ENCODE measurements at places on chromosomes 1 and 21.
A peak's percentile ranks its signal among the peaks of the same experiment; 100 is the strongest.

DNA sequence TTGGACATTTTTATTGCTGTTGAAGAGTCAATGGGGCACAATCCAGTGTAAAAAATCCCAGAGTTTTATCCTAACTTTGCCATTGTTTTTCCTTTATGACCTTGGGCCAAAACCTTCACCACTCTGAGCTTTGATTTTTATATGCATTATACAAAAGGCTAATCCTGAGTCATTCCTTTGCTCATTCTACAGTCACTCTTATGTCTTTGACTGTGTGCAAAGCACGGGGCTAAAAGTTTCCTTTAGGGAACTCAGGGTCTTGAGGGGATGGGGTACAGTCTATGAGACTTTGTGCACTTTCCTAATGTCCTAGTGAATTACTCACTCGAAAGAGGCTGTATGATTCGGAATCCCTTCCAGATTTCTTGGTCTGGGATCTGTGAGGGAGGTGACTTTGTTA, 543.2 kb upstream of the CAMK1G start:
- DNase-seq = no peak

DNA sequence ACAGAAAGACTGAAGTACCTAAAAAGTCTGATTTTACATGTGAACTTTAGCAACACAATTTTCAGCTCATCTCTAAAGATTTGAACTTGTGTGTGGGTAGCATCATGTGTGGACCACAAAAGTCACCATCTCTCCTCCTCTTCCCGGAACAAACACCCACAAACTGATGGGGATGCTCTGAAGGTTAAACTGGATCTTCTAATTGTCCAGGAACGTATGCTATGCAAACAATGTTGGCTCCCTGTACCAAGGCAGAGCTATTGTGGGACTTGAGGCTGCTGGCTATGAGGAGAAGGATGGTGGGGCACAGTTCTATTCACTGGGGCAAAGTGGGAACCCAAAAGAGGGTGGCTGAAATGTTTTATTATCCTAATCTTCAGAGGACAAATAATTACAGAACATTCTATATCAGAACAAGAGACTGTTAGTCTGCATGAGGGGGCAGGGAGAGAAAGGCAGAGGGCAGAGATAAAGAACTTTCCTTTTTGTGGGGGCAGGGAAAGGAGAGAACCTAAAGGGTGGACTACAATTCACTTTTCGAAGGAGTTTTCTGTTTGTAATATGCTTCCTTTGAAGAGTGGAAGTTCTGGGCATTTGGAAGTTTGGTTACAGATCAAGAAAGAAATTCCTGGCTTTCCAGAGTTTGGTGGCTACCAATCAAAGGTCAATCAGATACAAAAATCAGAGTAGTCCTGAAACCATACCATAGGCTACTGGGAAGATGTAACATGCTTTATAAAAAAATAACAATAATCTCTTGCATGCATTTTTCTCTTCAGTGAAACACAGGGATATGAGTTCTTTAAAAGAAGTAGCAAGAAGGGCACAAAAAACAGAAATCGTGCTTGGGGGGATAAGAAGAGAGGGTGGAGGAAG, 62.9 kb downstream of the GADD45A start:
- DNase-seq = no peak

DNA sequence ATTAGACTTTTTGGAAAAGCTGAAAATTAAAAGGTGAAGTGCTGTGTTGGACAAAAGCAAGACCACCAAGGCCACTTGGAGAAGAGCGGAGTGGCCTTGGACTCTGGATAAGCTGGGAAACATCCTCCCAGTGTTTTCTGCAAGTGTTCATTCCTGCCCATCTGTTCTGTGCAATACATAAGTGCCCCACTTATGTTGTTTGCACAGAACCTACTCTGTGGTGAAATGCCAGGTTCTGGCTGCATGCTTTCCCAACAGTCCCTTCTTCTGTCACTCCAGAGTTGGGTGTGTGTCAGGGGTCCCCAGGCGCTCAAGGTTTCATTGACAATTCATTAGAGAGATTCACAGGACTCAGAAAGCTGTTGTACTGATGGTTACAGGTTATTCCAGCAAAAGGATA, 30.3 kb downstream of the NHLH2 start:
- DNase-seq = no peak

GRCh38 chr1:7587108-7587772, 183.9 kb upstream of the VAMP3 start:
- DNase-seq = no peak

DNA sequence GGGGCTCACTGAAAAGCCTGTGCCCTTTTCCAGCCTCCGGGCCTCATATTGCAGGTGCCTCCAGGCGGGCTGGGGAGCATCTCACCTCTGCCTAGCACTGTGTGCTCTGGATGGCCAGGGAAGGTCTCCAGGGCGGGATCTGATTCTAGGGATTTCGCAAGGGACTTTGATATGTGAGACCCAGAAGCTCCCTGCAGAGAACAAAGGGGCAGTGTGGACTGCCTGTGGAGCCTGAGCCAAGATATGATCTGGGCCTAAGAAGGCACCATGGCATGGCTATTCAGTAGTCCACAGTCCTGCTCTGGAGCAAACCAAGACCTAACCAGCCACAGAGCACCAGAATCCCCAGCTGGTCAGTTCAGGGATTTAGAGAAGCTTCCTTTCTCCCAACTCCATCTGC, 157.2 kb downstream of the ST6GALNAC5 start:
- DNase-seq = no peak

DNA sequence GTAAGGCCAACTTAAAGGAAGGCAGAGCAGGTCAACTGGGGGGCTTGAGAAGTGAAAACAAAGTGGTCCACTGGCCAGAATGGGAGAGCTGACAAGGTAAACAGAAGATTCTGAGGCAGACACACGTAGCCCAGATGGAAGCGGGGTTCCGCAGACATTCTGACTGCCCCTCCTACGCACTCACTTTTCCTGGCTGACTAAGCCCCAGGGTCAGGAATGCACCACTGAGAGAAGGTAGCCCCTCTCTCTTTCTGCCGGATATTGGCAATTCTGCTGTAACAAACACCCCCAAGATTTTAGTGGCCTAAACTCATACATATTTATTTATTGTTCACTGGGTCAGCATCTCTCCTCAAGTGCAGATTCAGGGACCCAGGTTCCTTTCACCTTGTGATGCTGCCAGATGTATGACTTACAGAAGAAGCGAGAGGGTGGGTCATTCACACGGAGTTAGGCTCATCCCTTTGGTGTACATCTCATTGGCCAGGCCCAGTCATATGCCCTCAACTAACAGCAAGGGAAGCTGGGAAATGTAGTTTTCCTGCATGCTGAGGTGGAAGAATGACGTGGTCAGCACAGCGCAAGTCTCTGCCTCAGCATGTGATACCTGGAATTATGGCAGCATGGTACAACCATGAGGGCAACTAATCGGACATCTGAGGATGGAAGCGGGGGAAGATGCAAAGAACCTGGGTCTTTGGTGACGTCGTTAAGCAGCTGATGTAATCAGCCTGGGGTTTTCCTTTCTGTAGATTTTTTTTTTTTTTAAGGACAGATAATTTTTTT, 43.4 kb upstream of the MRPS6 start:
- peak; percentile 39 for DNase-seq

- DNase-seq = no peak
Observed at GRCh38 chr1:41661428-41662060, 177.1 kb upstream of the EDN2 start.

- no peak for DNase-seq
Observed at GRCh38 chr1:30900931-30901560, 7.5 kb downstream of the SDC3 start.

DNA sequence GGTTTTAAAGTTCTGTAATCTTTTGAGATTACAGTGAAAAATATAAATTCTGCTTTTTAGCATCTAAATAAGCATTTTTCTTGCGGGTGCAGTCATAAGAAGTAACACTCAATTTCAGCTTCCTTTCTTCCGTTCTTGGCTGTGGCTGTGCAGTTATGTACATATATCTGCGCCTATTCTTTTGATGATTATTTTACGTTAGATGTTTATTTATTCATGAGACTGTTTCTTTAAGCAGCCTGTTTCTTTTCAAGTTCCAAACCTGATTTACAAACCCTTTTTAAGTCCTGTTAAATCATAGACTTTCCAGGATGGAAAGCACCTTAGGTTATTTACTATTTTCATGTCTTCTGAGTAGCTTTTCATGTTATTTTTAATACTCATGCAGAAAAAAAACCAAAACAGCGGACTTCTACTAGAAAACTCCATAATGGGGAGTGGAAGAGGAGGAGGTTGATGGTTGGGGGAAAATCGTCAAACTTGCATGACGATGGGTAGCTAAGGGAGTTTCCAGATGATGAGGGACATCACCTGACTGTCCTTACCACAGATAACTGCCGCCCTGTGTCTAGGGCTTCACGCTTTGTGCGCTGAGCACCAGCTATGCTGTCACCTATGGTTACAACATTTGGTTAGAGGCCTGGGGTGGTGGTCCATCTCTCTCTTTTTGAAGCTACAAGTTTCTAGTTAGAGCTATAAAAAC, 2.6 kb downstream of the PRDM2 start:
- DNase-seq = no peak

DNA sequence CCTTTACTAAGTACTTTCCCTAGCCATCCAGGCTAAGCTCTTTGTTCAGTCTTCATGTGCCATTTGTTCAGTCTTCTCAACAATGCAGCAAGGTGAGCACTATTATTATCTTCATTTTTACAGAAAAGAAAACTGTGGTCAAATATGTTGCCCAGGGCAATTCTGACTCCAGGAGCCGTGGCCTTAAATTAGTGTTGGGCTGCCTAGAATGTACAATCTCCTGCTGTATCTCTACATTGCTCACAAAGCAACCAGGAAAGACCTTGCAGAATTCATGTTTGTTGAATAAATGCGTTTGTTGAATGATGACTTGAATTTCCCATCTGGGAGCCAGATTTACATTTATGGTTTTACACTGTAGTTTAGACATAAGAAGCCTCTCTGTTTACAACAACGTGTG, 14.2 kb downstream of the CD101 start:
- no peak for DNase-seq

DNA sequence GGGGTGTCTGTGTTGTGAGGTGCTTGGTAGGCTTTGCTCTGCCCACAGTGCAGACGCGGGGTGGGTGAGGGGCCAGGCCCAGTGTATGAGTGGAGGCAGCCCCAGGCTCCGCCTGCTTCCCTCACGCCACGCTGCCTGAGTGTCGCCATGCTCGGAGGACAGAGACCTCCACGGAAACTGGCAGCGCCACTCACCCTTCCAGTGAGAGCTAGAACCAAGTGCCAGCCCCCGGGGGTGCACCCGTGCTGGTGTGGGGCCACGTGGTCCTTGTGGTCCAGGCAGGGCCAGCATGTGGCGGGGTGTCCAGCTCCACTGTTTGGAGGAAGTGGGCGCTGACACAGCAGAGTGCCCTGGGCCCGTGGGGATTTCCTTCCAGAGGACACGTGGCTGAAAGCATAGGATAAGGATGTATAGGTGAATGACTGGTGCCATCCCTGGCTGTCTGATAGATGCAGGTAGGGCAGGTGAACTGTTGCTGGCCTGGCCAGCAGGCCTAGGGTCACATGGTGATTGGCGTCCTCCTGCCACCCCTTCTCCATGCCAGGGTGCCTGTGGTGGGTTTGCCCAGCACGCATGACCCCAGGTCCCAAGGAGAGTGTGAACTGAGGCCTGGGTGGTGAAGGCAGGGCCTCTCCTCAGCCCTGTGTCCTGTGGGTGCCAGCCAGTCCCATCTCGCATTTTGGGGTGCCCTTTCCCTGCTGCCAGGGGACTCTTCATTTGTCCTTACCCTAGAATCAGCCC, 3.8 kb downstream of the LRRC3 start:
- no peak for DNase-seq

DNA sequence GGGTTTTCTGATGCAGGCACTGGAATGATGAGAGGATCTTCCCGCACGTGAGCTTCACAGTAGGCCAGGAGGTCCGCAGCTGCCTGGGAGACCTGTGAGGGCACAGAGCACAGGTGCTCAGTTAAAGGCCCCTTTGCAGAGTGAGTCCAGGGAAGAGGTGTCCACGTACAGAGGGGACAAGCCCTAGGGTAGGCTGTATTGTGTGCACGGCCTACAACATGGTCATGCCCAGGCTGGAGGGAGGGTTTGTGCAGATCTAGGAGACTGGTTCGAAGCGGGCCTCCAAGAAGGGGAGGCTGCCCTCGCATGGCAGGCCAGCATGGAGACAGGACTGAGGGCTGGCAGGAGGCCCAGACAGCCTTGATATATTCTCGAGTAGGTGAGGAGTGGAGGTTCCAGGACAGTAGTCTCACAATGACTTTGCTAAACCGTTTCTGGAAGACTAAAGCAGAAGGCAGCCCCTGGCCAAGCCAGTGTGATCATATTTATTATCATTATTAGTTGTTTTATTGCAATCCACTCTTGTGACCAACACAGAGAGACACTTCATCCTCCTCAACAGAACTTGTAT, 48.0 kb upstream of the B3GALNT2 start:
- no peak for DNase-seq

DNA sequence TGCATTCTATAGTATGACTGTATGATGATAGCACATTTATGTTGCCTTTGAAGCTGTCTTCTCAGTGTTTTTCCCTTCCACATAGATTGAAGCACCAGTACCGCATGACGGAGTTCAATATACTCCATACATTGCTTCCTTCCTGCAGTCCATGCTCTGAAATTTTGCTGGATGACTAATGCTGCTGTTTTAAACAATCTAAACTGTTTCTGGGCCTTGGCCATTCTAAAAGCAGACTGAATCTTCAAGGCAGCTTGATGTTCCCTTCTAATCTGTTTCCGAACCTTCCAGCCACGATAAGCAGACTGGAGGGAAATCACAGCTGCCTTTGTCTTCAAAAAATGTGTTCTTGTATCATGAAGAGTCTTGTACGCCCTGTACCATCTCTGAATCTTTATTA, 36.2 kb upstream of the F13B start:
- DNase-seq = no peak

DNA sequence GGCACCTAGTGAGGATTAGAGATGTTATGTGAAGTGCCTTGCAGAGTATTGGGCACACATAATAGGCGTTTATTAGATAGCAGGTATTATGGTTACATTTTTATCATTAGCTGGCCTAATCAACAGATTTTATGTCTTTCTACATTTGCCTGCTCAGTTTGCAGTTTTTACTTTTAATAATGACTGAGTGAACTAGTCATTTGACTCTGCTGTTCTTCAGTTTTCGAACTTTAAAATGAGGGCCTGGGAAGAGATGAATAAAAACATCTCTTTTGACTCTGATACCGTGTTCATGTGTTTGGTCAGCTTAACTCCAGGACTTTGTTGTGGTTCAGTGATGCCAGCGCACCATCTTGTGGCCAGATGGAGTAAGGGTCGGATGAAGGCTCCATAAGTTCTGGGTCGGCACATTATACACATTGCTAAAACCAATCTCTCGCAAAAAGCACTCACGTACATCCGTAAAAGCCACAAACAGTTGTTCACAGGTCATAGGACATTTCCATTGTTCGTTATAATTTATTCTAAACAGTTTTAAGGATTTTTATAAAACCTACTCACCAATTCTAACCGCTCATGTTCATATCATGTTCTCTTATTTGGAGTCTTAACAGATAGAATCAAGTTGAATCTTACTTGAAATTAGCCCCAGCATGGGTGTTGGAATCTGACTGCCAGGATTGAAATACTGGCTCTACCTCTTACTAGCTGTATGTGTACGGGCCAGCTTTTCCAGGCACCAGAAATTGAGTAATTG, 78.4 kb upstream of the GPR88 start:
- DNase-seq = peak; percentile 53

DNA sequence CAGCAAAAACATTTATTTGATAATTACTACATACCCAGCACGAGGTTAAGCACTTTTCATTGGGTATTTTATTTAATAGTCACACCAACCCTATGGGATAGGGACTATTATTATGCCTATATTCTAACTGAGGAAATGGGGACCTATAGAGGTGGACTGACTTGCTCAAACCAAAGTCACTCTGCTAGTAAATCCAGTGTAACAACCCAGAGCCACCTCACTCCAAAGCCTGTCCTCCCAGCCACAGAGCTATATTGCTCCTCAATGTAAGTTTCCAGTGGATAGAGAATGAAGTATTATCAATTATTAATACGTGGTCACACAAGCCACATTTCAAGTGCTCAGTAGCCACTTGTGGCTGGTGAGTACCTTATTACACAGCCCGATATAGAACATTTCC, 97.5 kb downstream of the RGS2 start:
- DNase-seq = no peak

All from Panc1 (cell line).